ENCODE measurements at places on chromosomes 3 and 15.
A peak's percentile ranks its signal among the peaks of the same experiment; 100 is the strongest.

GRCh38 chr15:70522323-70522966, 240.9 kb downstream of the UACA start:
- DNase-seq = no peak

GRCh38 chr3:54527953-54528352, 399.9 kb downstream of the LRTM1 start:
- DNase-seq = no peak

DNA sequence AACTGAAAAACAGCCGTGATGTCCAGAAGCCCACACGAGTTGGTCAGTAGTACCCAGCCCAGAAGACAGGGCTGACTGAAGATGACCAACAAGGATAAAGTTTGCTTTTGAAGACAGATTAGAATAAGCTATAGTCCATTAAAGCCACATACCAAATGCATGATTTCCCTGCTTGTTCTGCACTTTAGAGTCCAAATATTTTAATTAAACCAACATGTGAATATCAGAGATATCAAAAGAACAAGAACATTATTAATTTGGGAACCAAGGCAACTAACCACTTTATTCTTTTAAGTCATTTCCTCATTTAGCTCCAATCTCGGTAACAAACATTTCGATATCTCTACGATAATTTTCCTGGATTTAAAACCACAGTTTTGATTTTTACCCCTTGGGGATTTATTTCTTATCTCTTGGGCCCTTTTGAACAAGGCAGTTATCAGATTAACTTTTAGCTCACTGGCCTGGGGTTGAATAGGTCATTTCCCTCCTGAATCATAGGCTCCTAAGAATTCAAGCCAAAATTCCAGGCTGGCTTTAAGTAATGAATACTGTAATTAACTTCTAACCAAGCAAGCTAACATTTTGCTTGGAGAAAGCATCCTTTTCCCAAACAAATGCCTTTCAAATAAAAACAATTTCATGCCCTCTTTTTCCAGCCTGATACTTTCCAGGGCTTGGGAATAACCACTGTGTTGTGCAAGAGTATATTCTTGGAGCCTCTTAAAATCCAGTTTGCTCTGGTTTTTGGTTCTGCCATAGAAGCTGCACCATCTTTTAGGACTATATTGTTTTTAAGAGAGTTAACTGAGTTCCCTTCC, 102.9 kb upstream of the NR2E3 start:
- no peak for DNase-seq

GRCh38 chr15:74530771-74531143, 10.3 kb upstream of the ARID3B start:
- no peak for DNase-seq

DNA sequence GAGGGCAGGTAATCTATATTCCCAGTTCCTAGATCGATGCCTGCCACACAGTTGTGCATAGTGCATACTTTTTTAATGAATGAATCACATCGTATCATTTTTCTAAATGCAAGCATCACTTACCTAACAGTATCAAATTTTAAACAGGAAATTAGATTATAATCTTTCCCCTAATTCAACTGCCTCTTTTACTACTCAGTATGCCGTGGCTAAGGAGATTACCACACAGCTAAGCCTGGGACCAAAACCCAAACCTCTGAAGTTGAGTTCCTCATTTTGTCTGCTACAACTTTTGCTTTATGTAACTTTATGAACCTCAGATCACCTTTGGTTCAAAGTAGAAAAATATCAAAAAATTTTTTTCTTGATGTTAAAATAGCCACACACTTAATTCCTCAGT, 53.2 kb upstream of the FNDC3B start:
- DNase-seq = no peak

DNA sequence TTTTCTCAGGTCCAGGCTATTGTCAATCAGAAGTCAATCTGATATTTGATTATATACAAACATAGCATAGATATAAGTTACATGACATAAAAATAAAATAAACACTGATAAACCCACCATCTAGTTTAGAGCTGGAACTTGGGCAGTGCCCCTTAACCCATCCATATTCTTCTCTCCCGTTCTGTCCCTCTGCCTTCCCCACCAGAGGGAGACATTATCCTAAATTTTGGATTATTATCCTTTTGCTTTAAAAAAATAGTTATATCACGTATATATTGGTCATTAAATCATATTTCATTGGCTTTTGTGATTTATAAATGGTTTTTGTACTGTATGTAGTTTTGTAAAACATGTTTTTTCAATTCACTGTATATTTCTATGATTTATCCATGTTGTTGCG, 107.9 kb downstream of the GMPS start:
- no peak for DNase-seq

DNA sequence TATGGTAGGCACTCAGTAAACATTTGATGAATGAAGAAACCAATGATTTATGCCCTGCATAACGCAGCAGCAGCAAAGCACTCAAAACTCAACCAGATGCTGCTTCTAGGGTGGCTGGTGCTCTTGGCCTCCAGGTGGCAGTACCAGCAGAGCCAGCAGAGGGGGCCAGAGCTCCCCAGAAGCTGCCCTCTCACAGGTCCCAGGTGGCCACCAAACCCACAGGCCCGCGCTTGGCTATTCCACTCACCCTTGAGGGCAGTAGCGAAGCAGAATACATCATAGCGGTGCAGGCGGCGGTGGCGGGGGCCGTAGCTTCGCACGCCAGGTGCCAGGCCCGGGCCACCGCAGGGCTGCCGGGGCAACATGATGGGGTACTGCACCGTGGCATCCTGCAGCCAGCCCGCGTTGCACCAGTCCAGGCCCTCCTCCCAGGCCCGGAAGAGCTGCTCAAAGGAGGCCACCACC, 16.6 kb downstream of the HAPLN3 start:
- DNase-seq = peak; percentile 72

GRCh38 chr3:69999140-70000027, at the start of gene SAMMSON:
Gene SAMMSON, plus strand, starts transcription at chr3:69999733.
- no peak for DNase-seq

DNA sequence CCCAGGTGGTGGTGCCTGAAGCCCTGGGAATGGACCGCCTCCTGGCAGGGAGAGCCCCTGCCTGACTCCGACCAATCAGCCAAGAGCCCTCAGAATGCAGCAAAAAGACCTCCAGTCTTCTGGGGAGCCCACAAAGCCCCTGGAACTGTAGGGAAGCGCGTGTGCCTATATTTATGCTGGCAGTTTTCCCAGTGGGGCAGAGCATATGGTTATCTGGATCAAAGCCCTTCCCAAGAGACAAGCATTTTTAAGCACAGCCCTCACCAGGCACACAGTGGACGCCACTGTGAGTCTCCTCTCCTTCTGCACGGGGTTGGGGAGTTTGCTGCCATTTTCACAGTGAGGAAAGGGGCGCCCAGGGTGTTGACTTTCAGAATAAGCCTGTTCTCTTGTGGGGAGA, 80.9 kb upstream of the RPL32 start:
- no peak for DNase-seq

GRCh38 chr3:72597756-72598195, 250.5 kb downstream of the SHQ1 start:
- peak; percentile 28 for DNase-seq
